Renal pelvis (tissue), 12 donors: ENCODE measurements at places on chromosomes 1 and 21. TPM values are rescaled to one million over a fixed set of nuclear protein-coding genes. Genes with fewer than 3 reads are reported as not detected.

Gene NBPF6
- not detected for polyA plus RNA-seq

DNA sequence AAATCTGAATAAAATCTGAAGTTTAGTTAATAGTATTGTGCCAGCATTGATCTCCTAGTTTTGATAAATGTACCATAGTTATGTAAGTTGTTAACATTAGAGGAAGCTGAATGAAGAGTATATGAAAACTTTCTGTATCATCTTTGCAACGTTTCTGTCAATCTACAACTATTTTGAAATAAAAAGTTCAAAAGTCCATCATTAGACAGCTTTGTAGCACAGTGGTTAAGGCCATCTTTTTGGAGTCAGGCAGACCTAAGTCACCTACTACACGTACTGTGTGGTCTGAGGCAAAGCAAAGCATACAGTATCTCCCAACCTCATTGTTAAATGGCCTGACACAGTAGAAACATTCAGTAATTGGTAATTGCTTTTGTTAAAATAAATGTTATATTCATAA lies 47.9 kb upstream of the ATP1A1 start:
- no peak for DNase-seq

Gene NGF
- polyA plus RNA-seq, result 1.7 TPM

- DNase-seq, result no peak
Observed at GRCh38 chr1:38941093-38941492, 537 bp downstream of the RHBDL2 start.

DNA sequence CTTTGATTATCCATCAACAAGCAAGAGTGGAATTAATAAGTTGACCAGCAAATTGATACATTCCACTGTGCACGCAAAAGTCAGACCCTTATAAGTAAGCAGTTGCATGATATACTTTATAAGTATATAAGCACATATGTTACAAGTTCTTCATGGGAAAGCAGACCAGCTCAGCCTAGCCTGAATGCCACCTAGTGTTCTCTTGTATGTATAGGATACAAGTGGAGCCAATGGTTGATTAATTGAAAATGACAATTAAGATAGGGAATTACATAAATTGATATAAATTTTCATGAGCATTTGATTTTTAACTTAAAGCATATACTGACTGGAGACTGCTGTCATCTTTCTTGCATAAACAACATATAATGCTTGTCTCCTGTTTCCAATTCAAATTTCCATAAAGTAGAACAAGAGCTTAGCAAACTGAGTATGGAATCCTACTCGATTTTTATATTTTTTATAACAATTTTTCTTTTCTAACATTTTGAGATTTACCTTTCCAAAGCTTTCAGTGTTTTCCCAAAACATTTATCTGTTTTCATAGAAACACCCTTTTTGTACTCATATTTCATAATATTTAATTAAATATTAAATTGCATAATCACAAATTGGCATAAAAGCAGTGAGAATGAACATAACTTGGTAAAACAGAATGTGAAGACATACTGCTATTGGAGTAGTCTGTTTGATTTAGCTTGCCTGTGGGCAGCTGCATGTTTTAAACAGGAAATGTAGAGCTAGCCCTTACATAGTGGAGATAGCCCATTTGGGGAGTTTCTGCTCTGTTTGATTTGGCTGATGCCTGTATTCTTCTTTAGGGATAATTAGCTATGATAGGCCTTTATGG lies 62.8 kb downstream of the MAGI3 start:
- DNase-seq, result peak; percentile 9

Gene ERG
- polyA plus RNA-seq, result 20.7 TPM

DNA sequence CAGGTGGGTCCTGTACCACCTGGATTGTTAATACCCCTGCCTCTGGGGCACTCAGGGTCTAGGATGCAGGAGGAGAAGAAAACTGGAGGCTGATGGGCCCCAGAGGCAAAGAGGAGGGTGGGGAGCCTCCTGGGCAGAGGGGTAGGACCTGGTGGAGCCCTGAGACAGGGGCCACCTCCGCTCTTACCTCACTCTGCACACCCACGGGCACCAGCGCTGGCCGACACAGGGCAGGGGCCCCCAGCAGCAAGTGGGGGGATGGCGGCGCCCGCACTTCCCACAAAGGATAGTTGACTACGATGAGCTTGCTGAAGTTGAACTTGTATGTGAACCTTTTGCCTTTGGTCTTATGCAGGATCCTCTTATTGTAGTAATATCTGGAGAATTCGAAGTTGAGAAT lies 1.1 kb downstream of the ETV3L start:
- DNase-seq, result no peak
